GM19239 (cell line): ENCODE measurements at places on chromosomes 6 and 20.

- no peak for DNase-seq
Observed at GRCh38 chr6:166514196-166514595, 72.3 kb downstream of the RAMACL start.

DNA sequence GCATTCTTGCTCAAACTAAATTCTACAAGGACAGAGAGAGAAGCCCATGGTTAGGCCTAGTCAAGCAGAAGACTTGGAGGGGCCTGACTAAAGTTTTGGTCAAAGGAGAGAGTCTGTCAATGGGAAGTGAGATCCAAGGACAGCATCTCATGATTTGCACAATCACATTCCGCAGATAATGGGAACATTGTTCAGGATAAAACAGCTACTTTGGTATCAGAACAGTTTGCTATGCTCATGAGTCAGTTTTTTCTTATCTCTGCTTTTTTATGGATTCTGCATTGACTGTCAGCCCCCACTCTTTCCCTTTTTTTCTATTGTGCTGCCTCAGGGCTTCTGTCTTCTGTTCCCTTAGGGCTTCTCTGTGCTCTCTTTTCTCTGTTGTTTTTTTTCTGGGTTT is 28.6 kb downstream of the AKAP7 start:
- DNase-seq = no peak

DNA sequence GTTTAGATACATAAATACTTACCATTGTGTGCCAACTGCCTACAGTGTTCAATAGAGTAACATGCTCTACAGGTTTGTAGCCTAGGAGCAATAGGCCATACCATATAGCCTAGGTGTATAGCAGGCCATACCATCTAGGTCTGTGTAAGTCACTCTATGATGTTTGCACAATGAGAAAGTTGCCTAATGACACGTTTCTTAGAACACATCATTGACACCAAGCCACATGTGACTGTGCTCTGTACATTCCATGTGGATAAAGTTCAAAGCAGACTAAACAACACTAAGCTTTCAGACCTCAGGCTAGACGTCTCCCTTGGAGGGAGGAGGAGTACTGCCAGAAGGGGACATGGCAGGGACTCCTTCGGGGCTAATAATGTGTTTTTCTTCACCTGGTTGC is 93.6 kb downstream of the KIF16B start:
- no peak for DNase-seq

DNA sequence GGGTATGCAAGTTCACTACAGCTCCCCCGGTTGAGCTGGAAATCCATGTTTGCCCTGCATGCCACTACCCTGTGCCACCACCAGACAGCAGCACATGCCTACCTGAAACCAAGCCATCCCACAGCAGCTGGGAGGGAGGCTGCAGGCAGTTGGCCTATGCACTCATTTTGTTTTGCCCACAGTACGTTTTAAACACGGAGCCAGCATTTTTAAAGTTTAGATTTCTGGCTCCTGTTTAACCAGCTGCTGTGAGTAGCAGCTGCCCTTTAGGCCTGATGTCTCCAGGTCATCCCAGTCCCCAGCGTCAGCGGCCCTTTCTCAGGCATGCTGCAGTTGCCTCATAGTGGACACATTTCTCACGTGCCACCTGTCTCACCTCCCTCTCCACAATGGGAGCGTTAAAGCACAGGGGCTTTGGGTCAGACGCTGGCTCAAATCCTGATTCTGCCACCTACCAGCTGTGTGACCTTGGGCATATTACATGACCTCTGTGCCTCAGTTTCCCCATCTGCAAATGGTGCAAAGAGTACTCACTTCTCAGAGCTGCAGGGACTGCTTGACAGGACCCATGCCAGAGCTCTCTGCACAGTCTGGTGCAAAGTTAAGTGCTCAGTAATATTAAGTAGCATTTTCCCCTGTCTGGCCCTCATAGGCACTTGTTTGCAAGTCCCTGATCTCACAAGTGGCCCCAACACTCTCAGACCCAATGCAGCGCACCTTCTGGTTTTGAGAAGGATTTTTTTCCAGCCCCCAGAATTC is 8.2 kb upstream of the UBE2V1 start:
- DNase-seq = no peak

DNA sequence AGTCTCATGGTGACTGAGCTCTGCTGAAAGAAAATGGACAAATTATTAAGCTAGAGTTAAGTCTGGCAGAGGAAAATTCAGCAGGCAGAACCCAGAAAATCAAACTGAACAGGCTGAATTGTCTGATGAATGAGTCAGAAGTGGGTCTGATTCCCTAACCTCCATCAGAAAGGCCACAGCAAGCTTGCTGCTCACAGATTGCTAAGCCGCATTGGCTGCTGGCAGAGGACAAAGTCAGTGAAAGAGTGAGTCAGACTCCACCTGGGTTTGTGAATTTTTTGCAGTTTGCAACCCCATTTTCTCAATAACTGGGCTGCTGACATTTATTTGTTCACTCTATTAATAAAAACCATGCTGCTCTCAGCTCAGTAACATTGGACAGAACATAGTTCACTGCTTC is 191.3 kb downstream of the EPM2A start:
- DNase-seq = no peak

GRCh38 chr20:35616465-35617396 is 1.1 kb downstream of the SPAG4 start:
- no peak for DNase-seq

DNA sequence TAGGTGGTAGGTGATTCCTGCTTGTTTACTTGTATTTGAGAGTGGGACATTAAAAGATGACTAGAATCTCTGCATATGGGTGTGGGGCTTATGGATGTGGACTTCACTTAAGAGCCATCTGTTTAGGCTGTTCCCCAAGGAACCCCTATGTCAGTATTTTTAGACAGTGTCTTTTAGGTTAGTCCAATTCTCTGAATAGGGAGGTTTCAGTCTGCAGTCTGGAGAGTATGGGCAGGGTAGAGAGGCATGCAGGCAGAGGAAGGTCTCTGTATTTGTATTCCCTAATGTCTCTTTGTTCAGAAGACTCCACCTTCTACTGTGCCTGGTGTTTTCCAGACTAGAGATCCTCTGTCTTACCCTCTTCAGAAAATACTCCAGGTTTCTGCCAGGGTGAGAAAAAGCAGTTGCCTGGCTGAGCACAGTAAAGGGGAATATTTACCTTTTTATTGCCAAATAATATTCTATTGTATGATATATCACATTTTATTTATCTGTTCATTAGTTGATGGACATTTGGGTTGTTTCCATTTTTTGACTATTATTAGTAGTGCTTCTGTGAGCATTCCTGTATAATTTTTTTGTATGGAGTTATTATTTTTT is 19.1 kb downstream of the SLX4IP start:
- DNase-seq = no peak

- DNase-seq = no peak
Observed at GRCh38 chr20:49890471-49891361, 24.6 kb downstream of the SPATA2 start.

- DNase-seq = no peak
Observed at GRCh38 chr20:40462566-40462965, 226.5 kb downstream of the MAFB start.

GRCh38 chr6:150084426-150084825 is 15.5 kb upstream of the ULBP3 start:
- DNase-seq = no peak

GRCh38 chr20:18440403-18440802 is 26.4 kb downstream of the DZANK1 start:
- DNase-seq = no peak

- DNase-seq = no peak
Observed at GRCh38 chr20:51366155-51366886, 176.2 kb downstream of the NFATC2 start.

GRCh38 chr6:49524541-49524940 is 24.8 kb downstream of the GLYATL3 start:
- DNase-seq = no peak

- DNase-seq = peak; percentile 40
Observed at GRCh38 chr6:158213925-158214674, 46.0 kb downstream of the GTF2H5 start.

- DNase-seq = no peak
Observed at GRCh38 chr6:132153221-132153898, 202.2 kb upstream of the CCN2 start.

DNA sequence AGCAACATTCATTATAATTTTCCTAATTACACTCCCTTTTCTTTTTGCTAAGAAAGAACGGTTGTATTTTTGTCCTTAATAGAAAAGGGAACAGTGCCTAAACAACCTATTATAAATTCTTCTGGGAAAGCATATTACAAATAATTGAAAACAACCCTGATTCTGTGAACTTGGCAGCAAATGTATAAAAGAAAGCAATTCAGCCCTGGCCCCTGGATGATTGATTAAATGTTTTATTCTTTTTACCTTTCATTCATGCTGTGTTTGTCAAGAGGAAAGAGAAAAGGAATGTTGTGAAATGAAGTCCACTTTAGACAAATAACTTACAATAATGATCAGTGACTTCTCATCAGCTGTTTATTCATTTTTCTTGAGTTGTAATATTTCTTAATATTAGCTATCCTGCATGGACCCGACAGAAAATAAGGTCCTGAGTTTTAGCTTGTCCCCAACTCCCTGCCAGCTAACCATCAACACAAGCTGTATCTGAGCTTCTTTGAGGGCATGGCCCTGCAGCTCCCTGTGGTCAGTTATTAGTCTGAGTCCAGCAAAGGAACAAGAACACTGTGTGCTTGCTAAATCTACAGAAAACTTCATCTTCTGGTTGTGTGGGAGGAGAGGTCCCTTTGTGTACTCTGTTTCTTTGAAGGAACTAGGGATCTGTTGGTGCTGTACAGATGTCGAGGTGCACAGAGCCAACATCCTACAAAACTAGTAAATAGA is 248.2 kb downstream of the LAMA2 start:
- no peak for DNase-seq

GRCh38 chr6:90468080-90468479 is 118.8 kb downstream of the MAP3K7 start:
- no peak for DNase-seq

DNA sequence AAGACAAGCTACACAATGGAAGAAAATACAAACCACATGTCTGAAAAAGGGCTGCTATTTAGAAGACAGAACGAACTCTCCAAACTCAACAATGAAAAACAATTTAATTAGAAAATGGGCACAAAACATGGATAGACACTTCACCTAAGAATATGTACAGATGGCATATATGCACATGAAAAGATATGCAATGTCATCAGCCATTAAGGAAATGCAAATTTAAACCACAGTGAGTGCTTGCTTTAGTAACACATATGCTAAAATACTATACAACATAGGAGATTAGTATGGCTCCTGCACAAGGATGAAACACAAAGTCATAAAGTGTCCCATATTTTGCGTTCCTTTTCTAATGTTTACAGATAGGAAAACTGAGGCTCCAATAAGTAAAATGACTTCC is 60.4 kb upstream of the FAM83B start:
- DNase-seq = no peak

- no peak for DNase-seq
Observed at GRCh38 chr6:165891320-165891719, 228.3 kb upstream of the PDE10A start.

DNA sequence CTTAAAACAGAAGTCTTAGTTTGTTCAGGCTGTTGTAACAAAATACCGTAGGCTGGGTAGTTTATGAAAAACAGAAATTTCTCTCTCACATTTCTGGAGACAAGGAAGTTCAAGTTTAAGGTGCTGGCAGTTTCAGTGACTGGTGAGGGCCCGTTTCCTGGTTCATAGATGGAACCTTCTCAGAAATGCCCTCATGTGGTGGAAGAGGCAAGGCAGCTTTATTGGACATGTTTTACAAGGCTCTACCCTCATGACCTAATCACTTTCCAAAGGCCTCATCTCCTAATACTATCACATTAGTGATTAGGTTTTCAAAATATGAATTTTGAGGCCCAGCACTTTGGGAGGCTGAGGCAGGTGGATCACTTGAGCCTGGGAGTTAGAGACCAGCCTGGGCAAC is 2.4 kb downstream of the HEBP2 start:
- no peak for DNase-seq

- no peak for DNase-seq
Observed at GRCh38 chr6:14718861-14719260, 527.0 kb upstream of the JARID2 start.

DNA sequence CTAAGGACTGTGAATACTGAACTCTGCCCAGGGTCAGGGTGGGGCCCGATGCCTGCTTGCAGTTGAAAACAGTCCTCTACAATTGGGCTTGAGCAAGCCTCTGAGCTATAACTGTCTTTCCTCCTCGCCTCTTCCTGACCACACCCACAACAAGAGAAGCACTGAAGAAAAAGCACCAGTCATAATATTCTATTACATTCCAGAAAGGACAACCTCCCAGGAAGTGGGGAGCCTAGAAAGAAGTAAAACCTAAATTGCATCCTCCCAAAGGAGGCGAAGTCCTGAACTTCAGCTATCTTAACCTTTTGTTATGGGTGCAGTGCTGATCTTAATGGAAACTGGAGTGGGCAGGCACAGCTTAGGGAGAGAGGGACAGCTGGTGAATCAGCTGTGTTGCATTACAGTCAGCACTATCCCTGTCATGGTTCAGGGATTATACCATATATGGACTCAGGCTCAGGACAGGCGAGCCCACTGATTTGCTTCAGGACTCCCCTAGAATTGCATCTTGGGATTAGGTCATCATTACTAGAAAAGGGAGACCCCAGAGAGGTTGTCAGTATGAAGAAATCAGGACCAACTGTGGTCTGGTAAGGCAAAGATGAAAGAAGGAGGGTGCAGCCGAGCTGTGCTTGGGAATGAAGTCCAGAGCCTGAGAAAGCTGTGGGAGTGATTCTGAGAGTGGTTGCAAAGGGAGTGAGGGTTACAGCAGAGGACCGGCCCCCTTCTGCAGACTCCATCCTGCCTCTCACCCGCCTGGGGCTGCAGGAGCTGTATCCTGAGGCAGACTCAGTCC is 18.3 kb upstream of the TRAM2 start:
- no peak for DNase-seq

DNA sequence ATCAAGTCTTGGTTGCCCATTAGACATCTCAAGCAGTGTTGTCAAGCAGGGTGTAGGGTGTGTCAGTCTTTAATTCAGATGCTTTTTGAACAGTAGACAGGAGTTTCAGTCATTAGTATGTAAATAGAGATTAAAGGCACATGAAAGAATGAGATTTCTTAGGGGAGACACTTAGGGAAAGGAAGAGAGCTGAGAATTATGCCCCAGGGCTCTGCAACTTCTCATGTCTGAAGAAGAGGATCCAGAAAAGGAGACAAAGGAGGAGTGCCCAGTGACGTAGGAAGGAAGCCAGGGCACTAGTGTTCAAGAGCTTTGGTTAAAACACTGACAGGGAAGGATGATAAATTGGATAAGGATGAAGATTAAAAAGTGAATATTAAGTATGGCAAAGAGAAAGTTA is 569.7 kb downstream of the NKAIN2 start:
- no peak for DNase-seq

GRCh38 chr20:57244627-57245214 is 21.7 kb downstream of the BMP7 start:
- no peak for DNase-seq

DNA sequence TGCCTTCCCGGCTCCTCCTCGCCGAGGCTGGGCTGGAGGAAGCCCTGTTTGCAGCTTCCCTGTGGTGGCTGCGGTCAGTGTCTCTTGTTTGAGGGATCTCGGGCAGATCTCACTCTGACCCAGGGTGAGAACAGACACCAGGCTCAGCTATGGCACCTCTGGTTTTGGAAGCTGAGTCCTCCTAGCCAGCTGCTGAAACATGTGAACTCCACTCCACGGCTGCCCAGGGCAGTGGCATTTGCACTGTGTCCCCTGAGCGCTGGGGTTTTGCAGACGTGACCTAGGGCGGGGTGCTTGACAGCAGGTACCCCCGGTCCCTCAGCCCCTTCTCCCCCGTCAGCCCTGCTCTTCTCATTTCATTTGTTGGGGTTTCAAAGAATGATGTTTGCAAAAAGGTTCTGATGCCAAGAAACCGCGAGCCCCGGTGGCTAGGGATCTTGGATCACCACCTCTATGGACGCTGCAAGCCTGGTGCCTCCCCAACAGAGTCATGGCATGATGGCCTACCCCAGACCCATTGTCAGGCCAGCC is 55.0 kb upstream of the DACT2 start:
- DNase-seq = no peak

- DNase-seq = no peak
Observed at GRCh38 chr6:157682856-157683481, 140.1 kb upstream of the SNX9 start.
